ENCODE measurements at places on chromosomes 4 and X.

DNA sequence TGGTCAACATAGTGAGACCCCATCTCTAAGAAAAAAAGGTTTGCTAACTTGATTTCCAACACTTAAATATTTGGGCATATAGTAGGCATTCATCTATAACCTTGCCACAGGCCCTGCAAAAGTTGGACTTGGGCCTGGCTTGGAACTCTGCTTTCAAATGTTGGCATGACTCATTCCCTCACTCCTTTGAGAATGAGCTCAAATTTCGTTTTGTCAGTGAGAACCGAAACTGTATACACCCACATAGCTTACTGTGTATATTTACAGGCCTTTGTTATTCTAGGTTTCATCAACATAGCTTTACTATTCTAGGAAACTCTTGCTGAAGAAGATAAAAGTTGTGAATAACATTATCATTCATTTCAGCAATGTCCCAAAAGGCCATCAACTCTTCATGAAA is 88.7 kb upstream of the ELOVL6 start:
- DNase-seq = peak; percentile 29

- no peak for DNase-seq
These were observed 54.0 kb upstream of the C4orf54 start for GRCh38 chr4:99711657-99712056.

- DNase-seq = no peak
These were observed 15.7 kb upstream of the N4BP2 start for GRCh38 chr4:40040908-40041307.

DNA sequence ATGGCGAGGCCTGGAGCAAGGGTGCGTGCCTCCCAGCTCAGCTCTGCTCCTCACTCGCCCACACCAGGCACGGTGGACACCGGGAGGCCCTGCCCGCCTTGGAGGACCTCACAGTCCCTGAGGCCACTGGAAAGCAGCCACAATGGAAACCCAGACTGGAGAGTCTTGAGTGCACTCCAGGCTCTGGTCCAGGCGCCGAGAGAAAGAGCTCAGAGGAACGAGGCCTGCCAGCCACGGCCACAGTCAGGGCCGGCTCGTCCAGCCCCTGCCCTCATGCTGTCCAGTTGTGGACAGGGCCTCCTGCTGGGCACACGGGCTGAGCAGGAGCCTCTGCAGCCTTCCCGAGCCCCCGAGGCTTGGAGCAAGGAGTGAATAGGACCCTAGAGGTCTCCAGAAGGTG is 53.3 kb upstream of the GRPEL1 start:
- DNase-seq = no peak

- no peak for DNase-seq
These were observed 272.1 kb downstream of the RPA4 start for GRCh38 chrX:97155816-97156215.

DNA sequence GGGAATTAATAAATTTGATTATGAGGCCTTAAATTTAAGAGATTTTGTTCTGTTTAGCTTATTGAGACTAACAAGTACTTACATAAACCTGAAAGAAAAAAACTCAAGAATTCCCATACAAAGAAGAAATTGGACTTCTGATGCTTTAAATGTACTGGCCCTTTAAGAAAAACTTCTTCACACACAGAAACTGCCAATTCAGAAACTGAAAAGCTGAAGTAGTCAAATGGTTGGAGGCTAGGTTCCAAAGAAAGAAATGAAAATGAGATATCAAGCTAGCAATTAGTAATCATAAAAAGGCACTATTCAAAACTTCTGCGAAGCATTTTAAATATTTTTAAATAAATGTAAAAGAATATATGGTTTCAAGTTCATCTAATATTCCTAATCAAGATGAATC is 151.3 kb downstream of the THOC2 start:
- no peak for DNase-seq

DNA sequence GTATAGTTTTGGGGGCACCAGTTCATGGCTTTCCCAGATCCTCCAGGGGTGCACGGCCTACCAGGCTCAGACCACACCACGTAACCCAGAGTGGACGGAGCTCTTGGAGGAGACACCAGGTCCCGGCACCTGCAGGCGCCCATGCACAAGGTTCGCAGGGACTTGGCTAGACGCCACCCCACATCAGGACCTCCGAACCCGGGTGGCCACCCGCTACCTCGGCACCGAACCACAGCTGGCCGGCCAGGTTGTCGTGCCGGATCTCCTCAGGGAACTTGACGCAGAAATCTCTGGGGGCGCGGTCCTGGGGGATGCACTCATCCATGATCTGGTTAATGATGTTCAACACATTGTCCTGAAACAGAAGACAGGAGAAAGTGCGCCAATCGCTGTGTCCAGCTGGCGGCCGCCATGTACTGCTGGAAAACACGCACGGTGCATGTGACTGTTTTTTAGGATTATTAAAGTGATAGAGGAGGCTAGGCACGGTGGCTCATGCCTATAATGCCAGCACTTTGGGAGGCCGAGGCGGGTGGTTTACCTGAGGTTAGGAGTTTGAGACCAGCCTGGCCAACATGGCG is 77.1 kb downstream of the ZFYVE28 start:
- no peak for DNase-seq

GRCh38 chr4:38210396-38211114 is 250.4 kb downstream of the PTTG2 start:
- no peak for DNase-seq

DNA sequence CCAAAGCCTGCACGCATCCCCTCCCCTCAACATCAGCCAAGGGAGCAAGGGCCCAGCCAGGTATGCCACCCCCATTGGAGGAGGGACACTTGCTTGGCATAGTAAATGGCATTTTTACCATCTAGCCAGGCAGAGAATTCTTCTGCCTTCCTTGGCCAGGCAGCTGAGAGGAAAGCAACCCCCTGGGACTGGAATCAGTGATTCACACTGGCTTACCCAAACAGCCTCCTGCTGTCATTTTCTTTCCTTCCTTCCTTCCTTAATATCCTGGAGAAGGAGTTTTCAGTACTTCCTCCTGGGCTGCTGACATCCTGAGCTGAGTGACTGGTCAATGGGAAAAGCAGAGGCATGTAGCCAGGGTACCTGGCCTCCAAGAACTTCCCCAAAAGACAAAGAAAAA is 28.6 kb upstream of the KIAA1210 start:
- DNase-seq = no peak

DNA sequence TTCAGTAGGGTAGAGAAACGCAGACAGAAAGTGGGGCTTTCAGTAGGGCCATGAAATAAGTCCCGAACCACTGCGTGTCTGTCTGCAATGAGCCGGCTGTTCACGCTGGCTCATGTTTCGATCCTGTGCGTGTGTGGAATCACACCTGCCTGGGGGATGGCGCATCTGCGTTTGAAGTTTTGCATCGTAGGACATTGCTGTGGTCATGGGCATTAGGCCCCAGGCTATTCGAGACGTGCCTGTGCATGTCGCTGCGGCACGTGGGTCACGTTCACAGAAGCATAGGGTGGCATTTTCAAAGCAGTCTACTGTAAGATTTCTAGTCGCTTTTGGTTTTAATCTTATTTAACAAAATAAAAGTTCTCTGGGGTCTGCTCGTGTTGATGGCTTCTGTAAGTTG is 25.5 kb upstream of the HGFAC start:
- DNase-seq = no peak

DNA sequence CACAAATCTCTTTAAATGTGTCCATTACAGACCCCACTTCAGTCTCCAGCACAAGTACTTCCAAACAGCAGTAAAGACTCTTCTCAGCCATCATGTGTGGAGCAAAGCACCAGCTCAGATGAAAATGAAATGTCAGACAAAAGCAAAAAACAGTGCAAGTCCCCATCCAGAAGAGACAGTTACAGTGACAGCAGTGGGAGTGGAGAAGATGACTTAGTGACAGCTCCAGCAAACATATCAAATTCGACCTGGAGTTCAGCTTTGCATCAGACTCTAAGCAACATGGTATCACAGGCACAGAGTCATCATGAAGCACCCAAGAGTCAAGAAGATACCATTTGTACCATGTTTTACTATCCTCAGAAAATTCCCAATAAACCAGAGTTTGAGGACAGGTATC is 78.0 kb downstream of the SLC10A6 start:
- DNase-seq = no peak

DNA sequence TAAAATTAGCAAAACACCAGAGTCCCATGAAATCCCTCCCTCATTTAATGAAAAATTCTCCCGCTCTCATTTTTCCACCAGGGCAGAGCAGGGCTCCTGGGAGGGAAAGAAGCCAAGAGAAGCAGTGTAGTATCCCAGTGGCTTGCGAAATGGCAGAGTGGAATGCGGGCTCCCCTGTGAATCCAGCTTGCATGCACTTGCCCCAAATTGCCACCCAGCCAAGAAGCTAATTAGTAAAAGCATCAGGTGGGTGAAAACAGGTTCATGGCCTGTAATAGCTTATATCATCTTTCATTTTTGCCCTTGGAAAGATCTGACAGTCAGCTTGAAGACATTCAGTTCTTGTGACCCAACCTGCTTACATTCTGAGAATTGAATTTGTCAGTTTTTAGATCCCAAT is 10.1 kb downstream of the AMOT start:
- no peak for DNase-seq

GRCh38 chrX:65720381-65720964 is 53.0 kb downstream of the MSN start:
- peak; percentile 68 for DNase-seq

GRCh38 chr4:47118192-47118929 is 87.0 kb downstream of the GABRB1 start:
- no peak for DNase-seq

DNA sequence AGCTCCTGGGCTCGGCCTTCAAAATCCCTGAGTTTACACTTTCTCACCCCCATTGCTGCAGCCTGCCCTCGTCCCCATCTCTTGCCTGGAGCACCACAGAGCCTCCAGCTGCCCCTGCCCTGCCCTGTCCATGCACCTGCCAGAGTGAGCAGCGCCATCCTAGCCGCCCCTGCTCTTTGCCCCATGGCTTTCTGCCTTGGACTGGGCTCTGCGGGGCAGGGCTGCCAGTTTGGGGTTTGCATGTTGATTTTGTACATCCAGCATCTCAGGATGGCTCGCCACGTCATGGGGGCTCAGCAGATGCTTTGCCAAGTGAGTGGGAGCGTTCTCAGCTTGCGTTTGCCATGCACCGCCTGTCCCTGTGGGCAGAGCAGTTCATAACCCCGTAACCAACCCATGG is 67.1 kb upstream of the HGFAC start:
- DNase-seq = no peak

DNA sequence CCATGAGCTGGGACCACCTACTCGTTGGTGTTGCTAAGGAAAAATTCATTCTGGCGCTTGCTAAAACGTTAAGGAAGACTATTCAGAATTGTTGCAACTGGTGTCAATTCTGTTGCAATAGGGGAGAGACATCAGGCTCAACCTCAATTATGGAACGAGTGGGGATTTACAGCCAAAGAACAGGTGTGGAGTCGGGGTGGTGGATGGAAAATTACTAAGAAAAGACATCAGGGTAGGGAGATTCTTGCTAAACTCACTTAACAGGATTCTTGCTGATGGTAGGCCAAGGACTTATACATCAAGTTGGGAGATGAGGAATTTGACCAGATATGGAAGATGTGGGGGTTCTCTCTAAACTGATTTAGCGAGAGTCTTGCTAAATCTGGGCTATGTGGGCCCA is 139.7 kb downstream of the TENM3 start:
- no peak for DNase-seq

- DNase-seq = no peak
These were observed 101.2 kb downstream of the FRMPD4 start for GRCh38 chrX:12239356-12240082.

DNA sequence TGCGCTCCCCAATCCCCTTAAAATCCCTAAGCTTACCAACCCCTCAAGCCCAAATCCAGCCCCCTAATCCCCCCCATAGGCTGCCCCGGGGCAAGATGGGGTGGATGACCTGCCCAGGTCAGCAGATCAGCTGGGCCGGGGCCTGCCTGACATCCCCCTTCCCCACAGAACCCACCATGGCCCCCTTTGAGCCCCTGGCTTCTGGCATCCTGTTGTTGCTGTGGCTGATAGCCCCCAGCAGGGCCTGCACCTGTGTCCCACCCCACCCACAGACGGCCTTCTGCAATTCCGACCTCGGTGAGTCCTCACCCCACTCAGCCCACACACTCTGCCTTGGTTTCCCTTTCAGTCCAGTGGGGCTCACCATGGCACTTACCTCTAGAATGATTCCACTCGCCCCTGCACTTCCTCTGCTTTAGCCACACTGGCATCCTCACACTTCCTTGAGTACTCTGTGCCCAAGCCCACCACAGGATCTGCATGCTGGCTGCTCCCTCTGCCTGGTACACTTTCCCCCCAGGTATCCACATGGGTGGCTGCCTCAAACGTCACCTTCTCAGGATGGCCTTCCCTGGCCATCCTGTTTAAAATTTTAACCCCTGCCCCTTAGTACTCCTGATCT is 1.1 kb downstream of the TIMP1 start:
- no peak for DNase-seq

Data from inflammatory macrophage (primary cell).